ENCODE measurements at places on chromosomes 1 and 21.
A peak's percentile ranks its signal among the peaks of the same experiment; 100 is the strongest.

GRCh38 chr1:155527677-155528076 lies 34.9 kb downstream of the ASH1L start:
- no peak for DNase-seq

DNA sequence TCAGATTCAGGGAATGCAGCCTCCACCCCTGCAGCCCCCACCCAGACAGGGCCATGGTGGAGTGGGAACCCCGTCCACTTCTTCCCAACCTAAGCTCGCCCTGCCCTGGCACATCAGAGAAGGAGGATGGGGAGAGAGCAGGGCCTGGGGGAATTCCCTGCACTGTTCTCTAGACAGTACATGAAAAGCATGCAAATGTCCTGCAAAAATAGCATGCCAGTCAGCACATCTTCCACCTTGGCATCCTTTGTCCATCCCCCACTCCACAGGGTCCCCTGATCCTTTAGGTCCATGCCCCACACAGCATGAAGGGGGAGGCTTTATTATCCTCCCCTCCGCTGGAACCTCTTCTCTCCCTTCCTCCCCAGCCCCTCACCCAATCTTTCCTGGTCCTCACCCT lies 35.0 kb upstream of the RD3 start:
- no peak for DNase-seq

- no peak for DNase-seq
Measured at GRCh38 chr1:106290805-106291501, 765.5 kb upstream of the PRMT6 start.

GRCh38 chr1:165829888-165830287 lies 2.5 kb downstream of the UCK2 start:
- no peak for DNase-seq

DNA sequence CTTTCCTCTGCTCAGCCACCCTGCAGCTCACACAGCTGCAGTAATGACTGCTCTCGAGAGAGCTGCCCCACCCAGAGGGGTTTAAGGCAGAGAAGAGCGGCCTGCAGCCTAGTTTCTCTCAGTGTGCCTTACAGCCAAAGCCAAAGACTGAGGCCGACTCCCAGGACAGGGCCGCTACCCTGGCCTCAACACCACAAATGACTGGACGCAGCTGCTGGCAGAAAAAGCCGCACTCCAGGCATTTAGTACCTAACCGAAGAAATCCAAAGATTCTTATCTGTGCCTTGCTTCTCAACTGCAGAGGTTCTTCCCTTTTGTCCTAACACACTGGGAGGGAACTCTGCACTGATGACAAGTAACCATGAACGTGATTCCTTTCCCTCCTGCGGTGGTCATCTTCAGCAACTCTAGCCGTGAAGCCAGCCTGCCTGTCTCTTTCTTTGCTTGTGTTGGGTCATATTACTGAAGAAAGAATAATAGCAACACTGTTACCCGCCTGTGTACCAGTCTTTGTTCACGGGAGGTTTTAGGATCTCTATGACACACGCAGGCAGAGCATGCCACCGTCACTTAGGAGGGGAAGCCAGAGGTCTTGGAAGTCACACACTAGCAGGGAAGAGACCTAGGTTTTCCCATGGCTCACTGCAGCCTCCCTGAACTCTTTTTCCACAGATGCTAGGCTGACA lies 202.7 kb downstream of the RHOU start:
- no peak for DNase-seq

GRCh38 chr1:163761898-163762297 lies 440.1 kb downstream of the NUF2 start:
- no peak for DNase-seq

- DNase-seq: no peak
Measured at GRCh38 chr1:199918196-199918769, 109.2 kb upstream of the NR5A2 start.

- DNase-seq: no peak
Measured at GRCh38 chr1:246450611-246451251, 56.3 kb downstream of the SMYD3 start.

DNA sequence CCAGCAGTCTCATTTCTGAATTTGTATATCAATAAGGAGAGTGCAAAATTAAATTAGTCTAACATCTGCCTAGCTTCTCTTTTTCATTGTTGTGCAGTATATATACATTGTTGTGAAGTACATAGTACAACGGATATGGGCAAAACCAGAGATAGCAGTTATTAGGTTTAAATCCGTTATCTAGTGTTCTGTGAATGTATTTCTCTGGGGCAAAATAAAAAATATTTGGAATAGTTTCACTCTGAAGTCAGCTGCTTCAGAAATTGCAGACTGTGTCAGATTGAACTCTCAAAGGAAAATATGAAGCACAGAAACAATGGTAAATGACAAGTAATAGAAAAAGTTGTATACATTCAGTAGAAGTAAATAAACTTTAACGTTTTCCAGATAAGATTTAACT lies 836.5 kb upstream of the CXADR start:
- DNase-seq: no peak

DNA sequence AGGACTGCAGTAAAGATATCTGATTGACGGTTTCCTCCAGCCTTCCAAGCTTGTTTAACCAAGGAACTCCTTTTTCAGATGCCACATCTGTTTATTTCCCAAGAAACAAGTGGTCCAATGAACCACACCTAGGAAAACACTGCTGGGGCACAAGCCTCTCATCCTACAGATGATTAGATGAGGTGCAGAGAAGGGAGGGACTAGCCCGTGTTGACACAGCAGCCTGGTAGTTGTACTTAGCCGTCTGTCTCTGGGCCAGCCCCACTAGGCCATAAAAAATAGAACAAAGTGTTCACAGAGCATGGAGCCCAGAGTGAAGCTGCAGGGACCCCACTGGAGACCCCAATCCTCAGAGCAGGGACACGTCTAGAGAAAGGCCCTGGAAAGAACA lies 32.1 kb downstream of the LRP8 start:
- DNase-seq: no peak

DNA sequence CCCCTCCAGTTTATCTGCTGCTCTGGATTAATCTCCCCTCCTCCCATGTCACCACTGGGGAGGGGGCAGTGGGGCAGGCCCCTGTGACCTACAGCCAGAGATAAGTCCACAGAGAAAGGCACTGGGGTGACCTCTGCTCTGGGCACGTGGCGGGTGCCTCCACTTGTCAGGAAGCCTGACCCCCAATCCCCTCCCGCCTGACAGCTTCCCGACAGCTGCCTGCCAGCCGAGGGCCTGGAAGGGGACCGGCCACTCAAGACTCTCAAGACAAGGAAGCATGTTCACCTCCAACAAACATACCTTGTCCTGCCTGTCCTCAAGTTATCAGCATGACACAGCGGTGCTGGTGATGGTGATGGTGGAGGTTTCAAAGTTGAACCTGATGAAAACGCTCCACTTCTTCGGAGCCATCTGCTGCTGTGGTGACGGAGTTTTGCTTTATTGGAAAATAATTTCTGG lies 3.2 kb upstream of the FAAP20 start:
- no peak for DNase-seq

GRCh38 chr1:26278724-26279455 lies 996 bp upstream of the SH3BGRL3 start:
- peak; percentile 78 for DNase-seq

DNA sequence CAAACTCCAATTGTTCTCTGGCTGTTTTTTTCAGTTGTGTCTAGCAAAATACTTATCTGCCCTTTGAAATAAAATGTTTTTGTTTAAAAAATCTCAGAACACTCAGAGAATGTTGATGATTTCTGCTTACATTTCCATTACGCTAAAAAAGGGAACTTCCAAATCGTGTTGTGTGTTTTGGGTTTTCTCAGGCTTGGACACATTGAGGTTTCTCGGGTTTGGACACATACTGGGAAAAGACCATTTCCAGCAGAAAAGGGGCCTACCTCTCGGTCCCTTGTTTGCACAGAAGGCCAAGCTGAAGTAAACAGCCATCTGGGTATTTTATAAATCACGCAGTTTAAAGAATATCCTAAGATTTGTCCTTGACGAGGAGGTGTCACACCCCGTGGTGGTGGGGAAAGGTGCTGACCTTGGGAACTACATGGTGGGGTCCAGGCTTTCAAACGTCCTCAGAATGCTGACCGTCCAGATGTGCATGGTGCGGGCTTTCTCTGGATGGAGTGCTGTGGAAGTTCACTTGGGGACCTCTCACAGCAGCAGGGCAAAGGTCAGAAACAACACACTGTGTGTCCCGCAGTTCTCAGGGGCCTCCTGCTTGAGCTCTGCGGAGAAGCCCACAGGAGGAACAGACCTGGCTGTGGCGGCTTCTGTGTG lies 67.8 kb downstream of the SLC37A1 start:
- no peak for DNase-seq

DNA sequence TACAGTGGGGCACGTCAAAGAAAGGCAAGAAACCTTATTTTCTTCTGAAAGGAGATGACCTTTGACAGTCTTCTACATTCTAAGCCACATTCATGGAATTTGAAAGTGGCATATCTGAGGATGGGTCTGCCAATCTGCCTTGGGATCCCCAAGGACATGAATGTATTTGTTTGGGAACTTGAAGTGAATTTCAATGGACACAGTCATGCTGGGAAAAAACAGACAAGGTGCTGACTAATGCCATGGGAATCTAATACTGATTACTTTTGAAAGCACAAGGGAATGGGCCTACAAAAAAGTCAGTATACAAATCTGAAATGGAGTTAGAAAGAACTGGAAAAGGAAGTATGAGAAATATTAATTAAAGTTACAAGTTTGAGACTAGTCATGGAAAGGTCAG lies 128.8 kb downstream of the KCNJ6 start:
- no peak for DNase-seq

GRCh38 chr1:3564921-3565831 lies 46.1 kb downstream of the MEGF6 start:
- DNase-seq: no peak

- DNase-seq: no peak
Measured at GRCh38 chr1:189220750-189221149, 1256.9 kb downstream of the BRINP3 start.

DNA sequence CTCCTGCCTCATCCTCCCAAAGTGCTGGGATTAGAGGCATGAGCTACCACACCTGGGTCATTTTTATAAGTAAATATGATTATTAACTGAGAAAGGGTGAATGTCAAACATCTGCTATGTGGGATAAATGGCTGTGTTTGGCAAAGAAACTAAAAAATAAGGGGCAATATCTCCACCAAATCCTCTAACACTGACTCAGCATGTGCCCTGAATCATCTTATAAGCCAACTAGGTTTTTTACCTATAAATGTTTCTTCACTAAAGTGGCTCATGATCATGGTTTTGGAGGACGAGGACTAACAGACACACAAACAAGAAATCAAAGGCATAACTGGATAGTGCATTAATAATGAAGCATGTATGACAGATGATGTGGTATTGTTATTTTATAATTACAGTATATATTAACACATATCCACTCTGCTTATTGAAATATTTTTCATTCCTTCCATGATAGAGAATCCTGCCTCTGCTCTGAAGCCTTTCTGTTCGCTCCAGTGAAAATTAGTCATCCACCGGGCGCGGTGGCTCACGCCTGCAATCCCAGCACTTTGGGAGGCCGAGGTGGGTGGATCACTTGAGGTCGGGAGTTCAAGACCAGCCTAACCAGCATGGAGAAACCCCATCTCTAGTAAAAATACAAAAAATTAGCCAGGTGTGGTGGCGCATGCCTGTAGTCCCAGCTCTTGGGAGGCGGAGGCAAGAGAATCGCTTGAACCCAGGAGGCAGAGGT lies 11.7 kb upstream of the ARHGAP29 start:
- DNase-seq: no peak

GRCh38 chr1:3246251-3246650 lies 177.2 kb downstream of the PRDM16 start:
- DNase-seq: no peak

GRCh38 chr1:35316264-35316663 lies 47.8 kb downstream of the ZMYM4 start:
- DNase-seq: no peak

DNA sequence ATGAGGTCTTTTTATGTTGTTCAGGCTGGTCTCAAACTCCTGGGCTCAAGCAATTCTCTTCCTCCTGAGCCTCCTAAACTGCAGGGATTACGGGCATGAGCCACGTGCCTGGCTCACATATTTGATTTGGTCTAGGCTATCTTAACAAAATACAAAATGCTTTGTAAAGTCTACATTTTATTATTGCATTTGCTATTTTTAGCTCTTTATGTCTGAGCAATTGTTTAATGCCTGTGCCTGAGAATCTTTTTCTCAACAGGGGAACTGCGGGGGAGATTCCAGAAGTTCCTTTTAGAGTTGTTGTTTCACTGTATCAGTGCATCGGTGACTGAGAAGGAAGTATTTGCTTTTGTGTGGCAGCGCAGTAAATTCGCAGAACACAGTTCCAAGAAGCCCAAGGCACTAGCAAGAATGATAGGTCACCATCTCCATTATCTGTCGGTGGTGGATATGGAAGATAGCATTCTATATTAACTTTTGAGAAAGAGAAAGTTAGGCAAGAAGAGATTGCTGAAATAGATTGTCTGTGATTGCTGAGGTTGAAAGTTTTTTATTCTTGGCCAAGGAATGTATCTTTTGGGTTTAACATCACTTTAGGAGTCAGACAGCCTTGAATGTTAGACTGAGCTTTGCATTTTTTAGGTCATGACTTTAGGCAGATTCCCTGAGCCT lies 167.3 kb downstream of the PDE4B start:
- no peak for DNase-seq

GRCh38 chr1:8213676-8214075 lies 104.2 kb upstream of the SLC45A1 start:
- DNase-seq: no peak

DNA sequence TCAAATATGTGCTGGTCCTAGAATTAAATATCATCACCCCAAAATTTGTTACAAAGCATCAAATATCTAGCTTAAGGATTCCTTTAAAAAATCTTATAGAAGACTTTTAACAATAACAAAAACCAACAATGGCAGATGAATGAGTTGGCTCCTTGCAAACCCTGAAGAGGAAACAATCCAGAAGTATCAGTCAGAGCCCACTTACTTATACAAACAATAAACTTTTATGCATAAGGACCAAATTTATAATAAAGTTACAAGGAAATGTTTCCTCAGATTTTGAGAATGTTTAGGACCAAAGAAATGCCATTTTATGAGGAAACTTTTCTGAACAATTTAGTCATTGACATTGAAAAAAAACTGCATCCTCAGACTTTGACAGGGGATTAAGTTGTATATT lies 52.7 kb downstream of the LPAR3 start:
- DNase-seq: no peak

DNA sequence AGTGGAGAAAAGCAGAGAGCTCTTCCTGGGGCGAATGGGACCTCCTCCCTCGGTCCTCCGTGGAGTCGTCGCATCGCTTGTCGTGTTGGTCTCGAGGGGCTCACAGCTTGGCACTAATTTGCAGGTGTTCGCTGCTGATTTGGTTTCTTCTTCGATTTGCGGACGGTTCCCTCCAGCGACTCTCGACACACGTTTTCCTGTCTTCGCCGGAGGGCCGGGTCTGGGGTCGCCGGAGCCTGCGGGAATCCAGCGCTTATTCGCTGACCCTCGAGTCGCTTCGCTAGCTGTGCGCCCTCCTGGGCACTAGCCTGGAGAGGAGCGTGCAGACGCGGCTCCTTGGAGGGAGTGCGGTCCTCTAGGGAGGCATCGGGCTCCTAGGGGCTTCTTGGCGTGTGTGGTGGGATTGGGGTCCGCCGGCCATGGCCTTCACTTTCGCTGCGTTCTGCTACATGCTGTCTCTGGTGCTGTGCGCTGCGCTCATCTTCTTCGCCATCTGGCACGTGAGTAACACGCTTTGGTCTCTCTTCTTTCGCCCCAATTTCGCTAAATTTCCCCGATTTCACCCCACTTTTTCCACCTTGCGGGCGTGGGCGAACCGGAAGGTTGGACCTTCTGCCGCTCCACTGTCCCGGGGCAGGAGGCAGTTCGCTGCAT lies 766 bp downstream of the CNIH3 start:
- no peak for DNase-seq

Data from aorta (tissue), 5 donors.